ENCODE measurements at places on chromosomes 7 and 10.

DNA sequence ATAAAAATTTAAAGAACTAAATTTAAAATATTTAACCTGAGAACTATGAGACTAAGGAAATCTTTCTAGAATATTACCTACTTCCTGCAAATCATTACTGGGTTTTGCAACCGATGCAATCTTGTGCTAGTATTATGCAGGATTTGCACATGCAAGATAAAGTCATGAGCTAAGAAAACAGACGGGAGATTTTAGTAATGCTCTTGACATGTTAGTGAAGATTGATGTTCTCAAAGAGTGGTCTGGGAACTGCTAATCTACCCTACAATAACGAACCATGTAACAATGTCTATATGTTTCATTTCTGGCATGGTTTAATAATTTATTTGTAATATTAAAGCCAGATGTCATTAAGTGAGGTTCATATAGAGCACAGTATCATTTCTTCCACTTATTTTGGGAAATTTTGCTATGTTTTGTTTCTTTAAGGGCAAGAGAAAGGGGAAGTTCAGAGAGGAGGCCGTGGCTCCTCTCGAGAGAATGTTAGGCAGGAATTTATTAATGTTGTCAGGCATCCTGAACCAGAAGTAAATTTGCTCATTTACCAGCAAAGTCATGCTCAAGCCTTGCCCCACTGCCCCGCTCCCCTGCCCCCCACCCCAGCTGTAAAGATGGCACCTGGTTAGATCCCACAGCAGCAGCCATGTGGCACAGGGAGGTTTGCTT, 22.8 kb downstream of the LRRC17 start:
- no peak for ATAC-seq

GRCh38 chr7:92837000-92837749, 802 bp upstream of the CDK6 start:
- no peak for ATAC-seq

DNA sequence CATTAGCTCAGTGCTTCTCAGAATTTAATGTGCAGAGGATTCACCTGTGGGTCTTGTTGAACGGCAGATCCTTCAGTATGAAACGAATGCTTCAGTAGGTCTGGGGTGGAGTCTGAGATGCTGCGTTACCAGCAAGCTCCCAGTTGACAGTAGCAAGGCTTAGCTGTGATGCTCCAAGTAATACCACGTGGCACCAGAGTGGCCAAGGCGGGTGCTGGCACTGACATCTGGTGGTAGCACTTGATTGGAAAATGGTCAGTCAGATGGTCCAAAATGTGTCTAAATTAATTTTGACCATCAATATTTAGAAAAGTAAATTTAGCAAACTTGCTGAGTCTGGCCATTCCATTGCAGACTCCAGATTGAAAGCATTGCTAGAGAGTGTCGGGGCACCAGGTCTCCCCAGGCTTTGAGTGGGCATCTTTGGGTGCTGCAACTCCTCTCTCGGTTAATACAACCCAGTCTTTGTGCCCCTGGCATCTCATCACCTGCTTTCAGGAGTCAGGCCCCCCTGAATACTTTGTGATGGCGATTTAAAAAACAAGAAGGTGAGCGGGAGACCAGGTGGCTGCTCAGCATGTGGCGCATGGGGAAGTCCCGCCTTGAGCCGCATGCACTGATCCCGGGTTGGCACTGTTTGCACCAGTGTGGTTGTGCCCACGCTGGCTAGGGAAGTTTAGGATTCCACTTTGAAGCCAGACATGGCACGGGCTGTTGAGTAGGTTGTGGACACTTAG, 130.1 kb downstream of the NT5C2 start:
- no peak for ATAC-seq

DNA sequence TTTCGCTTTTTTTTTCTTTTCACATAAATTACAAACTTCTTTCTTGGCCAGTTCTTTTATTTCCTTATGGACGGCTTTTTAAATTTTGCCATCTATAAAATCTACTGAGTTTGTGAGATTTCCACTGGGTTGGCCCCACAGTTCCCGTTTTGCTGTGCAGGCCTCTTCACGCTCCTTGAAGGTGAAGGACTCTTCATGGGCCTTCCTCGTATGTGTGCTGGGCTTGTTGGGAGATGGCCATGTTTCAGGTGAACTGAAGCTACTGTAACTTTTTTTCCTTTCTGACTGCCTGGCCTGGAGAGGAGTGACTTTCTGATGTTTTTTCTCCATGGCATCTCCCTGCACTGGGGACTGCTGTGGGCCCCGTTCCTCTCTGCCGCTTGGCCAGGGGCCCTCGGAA, 262.4 kb downstream of the COBL start:
- ATAC-seq: no peak
